Right renal cortex interstitium (tissue), 3 donors: ENCODE measurements at places on chromosomes 12 and 14.

DNA sequence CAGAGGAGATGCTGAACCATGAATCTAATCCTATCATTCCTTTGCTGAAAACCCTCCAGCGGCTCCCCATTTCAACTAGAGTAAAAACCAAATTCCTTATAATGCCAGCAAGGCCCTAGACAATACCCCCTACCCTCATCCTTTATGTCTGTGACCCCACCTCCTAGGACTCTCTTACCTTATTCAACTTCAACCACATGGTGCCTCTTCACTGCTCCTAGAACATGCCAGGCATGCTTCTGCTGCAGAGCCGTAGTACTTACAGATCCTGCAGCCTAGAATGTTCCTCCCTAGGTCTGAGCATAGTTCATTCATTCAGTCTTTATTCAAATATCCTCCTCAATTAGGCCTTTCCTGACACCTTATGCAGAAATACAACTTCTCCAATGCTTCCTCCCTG, 54.9 kb downstream of the DCAF5 start:
- no peak for DNase-seq

DNA sequence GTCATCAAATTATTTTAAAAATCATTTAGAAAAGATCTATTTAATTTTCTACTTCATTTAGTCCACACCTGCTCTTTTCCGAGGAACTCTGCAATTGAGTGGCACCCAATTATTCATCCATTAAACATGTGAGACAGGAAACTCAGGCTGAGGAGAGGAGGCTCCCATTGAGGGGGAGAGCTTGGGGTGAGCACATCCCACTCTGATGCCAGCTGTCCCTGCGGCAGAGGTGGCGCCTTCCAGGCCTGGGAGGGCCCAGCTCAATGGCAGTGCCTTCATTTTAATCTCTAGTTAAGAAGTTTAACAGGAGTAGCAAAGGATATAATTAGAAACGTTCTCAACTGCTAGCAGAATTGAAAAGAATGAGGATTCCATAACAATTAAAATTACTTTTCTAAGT, 92.0 kb downstream of the ITPR2 start:
- no peak for DNase-seq

- DNase-seq, result no peak
Observed at GRCh38 chr12:30104971-30105370, 321.2 kb upstream of the TMTC1 start.

DNA sequence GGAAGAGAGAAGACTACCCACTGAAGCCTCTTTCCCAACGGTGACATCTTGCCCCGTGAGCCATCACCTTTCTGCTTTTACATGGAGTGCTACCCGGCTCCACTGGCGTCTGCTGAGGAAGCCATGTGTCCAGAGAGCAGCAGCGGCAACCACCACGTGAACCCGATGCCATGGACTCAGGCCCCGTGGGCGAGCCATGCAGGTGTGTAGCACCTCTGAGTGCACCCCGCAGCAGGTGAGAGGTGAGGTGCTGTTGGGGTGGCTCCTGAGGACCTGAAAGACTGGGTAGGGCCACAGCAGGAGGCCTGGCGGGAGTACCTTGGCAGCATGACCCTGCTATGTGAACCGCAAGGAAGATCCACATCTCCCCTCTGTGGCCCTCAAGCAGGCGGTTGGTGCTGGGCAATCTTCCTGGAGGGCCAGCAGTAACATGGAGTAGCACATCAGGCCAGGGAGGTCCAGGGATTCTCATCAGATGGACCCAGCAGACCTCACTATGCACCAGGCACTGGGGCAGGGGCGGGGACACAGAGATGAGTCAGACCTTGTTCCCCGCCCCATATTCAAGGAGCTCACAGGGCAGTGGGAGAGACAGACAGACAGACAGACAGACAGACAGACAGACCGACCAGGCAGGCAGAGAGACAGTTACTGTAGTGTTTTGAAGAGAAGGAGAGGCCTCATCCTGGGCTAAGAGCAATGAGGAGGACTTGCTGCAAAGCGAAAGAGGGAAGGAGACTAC, 129.6 kb downstream of the PAPOLA start:
- no peak for DNase-seq

GRCh38 chr12:106227641-106228319, 20.0 kb downstream of the CKAP4 start:
- DNase-seq, result no peak

GRCh38 chr14:29035134-29035533, 268.5 kb downstream of the FOXG1 start:
- DNase-seq, result no peak

GRCh38 chr14:64758691-64759554, 54.7 kb downstream of the PLEKHG3 start:
- DNase-seq, result no peak

GRCh38 chr14:99231161-99231849, 40.7 kb downstream of the BCL11B start:
- no peak for DNase-seq

DNA sequence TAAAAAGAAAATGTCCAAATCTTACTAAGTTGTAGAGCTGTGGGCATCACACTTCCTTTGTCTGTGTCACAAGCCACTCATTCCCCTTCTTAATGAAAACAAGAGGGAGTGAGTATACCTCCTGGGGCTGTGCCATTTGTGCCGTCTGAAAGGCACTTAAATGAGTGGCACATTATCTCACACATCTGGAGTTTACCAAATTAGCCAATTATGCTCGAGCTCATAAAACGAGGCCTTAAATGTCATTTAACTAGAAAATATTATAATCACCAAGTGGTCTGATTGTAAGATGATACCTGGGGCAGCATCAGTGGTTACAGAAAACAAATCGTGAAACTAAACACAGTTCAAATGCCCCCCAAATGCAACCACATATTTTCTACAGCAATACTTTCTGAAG, 146.1 kb downstream of the PAX9 start:
- no peak for DNase-seq

DNA sequence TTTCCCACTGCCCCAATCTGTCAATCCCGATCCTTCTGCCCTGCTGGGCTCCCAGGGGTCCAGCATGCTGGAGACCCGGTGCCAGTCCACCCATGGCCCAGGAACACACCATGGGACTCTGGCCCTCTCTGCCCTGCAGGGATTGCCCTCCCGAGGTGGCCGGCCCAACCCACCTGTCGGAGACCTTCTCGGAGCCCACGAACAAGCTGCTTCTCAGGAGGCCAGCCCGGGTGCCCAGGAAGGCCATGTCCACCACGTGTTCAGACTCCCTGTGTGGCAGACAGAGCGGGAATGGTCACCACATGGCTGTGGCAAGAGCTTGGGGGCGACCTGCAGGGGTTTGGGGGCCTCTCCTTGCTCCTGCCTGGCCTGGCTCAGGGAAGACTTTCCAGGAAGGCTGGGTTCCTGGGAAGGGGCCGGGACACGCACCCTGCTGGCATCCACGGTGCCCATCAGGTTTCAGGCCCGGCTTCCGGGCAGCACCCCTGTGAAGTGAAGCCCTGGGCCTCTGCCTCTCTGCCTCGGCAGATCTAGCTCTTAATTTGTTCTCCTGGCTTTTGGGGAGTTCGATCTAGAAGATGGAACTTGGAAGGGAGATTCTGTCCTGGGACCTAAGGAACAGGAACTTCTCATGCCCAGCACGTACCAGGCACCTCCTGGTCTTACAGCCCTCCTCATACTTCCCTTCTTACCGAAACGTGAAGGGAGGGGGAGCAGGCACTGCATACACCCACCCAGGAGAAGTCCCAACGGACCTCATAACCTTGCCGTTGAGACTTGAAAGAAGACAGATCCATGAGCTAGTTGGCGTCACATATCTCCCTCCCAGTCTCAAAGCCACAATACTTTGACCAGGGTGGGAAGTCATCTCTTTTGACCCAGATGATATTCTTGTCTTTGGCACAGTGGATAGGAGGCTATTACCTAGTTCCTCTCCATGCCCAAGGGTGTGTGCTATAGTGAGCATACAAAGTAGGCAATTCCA, 26.3 kb downstream of the LRTM2 start:
- no peak for DNase-seq

GRCh38 chr14:92459030-92459949, 54.3 kb upstream of the RIN3 start:
- DNase-seq, result no peak

DNA sequence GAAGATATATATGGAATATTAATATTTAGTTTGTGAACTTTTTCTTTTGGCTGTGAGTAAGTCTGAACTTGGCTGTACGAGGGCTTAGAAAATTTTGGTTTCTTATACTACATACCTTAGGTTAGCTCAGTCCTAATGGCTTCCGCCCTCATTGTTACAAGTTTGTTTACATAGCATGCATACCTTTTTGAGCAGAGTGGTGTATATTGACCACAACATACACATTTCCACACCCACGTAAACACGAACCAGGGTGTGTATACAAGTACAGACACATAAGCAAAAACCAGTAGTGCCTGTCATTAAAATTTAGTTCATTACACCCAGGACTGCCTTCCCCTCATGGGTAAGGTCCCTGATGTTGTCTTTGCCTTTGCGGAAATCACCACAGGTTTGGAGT, 230.2 kb upstream of the RGS6 start:
- DNase-seq, result no peak

- no peak for DNase-seq
Observed at GRCh38 chr14:100363053-100363452, 39.9 kb downstream of the SLC25A47 start.
